ENCODE measurements at places on chromosomes 4 and X. TPM values are rescaled to one million over a fixed set of nuclear protein-coding genes. Genes with fewer than 3 reads are reported as not detected.

RTL3 gene
- under 0.01 TPM for total RNA-seq

ARHGAP4 gene
- total RNA-seq, result 5.3 TPM

CFAP47 gene
- total RNA-seq, result not detected

PRKX gene
- 45.2 TPM for total RNA-seq

TRAM1L1 gene
- 1.1 TPM for total RNA-seq

SLC7A11 gene
- total RNA-seq, result 76.1 TPM

HSFX3 gene
- not detected for total RNA-seq

CYP2U1 gene
- total RNA-seq, result 5.3 TPM

MAGEC2 gene
- total RNA-seq, result not detected

HTT-AS gene
- not detected for total RNA-seq

TMEM271 gene
- total RNA-seq, result not detected

MAGIX gene
- total RNA-seq, result 0.65 TPM

NAP1L3 gene
- total RNA-seq, result 0.86 TPM

TDO2 gene
- not detected for total RNA-seq

ALAS2 gene
- total RNA-seq, result not detected

PPP4R3C gene
- not detected for total RNA-seq

AWAT1 gene
- total RNA-seq, result not detected

AFM gene
- total RNA-seq, result not detected

TRIM2 gene
- 9.5 TPM for total RNA-seq

SOX3 gene
- not detected for total RNA-seq

VCX3A gene
- not detected for total RNA-seq

TBC1D14 gene
- total RNA-seq, result 33.3 TPM

TCEAL2 gene
- total RNA-seq, result not detected

BCOR gene
- 16.2 TPM for total RNA-seq

GPM6B gene
- total RNA-seq, result 0.33 TPM

COL4A5 gene
- 38.9 TPM for total RNA-seq

GPRIN3 gene
- total RNA-seq, result 10.2 TPM

ARHGEF6 gene
- total RNA-seq, result 5.7 TPM

CXXC4 gene
- under 0.01 TPM for total RNA-seq

MORF4L2 gene
- total RNA-seq, result 1,067 TPM
